ENCODE measurements at places on chromosomes 1 and 21. TPM values are rescaled to one million over a fixed set of nuclear protein-coding genes. Genes with fewer than 3 reads are reported as not detected.

- DNase-seq = no peak
Measured at GRCh38 chr1:20047096-20047495, 22.9 kb upstream of the PLA2G5 start.

DNA sequence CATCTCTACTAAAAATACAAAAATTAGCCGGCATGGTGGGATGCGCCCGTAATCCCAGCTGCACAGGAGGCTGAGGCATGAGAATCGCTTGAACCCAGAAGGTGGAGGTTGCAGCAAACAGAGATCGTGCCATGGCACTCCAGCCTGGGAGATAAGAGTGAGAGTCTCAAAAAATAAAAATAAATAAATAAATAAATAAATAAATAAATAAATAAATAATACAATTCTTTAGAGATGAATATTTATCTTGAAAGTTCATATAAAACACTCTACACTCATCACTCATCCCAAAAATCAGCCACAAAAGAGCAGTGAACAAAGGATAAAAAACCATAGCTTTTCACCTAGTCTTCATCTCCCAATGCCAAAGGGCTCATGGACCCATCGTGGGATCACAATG is 162.2 kb upstream of the C8B start:
- no peak for DNase-seq

The EFNA3 gene
- 46.6 TPM for polyA plus RNA-seq

DNA sequence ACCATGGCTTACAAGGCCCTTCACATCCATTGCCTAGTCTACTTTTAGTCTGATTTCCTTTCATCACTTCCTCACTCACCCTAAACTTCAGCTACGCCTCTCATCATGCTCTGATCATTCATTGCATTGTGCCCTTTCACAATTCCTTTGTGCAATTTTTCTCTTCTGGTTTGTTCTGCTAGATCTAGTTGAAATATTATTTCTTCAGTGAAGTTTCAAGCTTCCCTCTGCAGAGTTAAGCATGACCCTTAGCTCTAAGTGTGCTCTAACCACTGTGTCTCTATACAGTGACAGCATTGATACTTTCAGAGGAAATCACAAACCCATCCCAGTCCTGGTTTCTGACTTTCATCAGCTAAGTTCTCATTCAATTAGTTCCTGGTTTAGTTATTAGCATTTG is 166.1 kb downstream of the PLA2G4A start:
- no peak for DNase-seq

The OR10J1 gene
- polyA plus RNA-seq = not detected

The DNAH14 gene
- 16.5 TPM for polyA plus RNA-seq

- DNase-seq = no peak
Measured at GRCh38 chr1:108080448-108080847, 115.5 kb upstream of the VAV3 start.

GRCh38 chr1:229869240-229869639 is 197.8 kb upstream of the GALNT2 start:
- no peak for DNase-seq

The ESRRG gene
- polyA plus RNA-seq = 26.9 TPM

The CFHR2 gene
- not detected for polyA plus RNA-seq

- DNase-seq = no peak
Measured at GRCh38 chr1:40185951-40186864, 25.0 kb downstream of the RLF start.

The HAX1 gene
- polyA plus RNA-seq = 82.7 TPM

The RIIAD1 gene
- 8.0 TPM for polyA plus RNA-seq

The TRIM45 gene
- 16.7 TPM for polyA plus RNA-seq

DNA sequence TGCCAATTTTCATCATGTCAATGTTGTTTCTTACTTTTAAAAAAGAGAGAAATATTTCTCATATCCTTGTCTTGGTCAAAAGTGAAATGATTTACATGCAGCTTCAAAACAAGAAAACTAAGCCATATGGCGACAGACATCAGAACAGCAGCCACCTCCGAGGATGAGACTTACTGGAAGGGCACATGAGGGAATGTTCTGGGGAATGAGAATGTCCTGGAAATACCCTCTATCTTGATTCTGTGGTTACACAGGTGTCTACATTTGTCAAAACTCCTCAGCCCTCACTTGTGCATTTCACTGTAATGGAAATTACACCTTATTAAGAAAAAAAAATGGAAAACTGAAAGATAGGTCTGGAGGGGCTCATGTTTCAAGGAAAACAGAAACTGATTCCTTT is 14.2 kb upstream of the ECE1 start:
- no peak for DNase-seq

The STYXL2 gene
- polyA plus RNA-seq = 1.0 TPM

Data from spinal cord (tissue), 10 donors.